ENCODE measurements at places on chromosomes 7 and 10. TPM values are rescaled to one million over a fixed set of nuclear protein-coding genes. Genes with fewer than 3 reads are reported as not detected.

GRCh38 chr10:34081948-34082347 lies 733.1 kb downstream of the PARD3 start:
- H3K36me3 ChIP-seq: no peaks in the 10 kb centered on the region
- no peak overlapping the region for H3K4me3 ChIP-seq
- no peaks in the 10 kb centered on the region for H3K27me3 ChIP-seq

DNA sequence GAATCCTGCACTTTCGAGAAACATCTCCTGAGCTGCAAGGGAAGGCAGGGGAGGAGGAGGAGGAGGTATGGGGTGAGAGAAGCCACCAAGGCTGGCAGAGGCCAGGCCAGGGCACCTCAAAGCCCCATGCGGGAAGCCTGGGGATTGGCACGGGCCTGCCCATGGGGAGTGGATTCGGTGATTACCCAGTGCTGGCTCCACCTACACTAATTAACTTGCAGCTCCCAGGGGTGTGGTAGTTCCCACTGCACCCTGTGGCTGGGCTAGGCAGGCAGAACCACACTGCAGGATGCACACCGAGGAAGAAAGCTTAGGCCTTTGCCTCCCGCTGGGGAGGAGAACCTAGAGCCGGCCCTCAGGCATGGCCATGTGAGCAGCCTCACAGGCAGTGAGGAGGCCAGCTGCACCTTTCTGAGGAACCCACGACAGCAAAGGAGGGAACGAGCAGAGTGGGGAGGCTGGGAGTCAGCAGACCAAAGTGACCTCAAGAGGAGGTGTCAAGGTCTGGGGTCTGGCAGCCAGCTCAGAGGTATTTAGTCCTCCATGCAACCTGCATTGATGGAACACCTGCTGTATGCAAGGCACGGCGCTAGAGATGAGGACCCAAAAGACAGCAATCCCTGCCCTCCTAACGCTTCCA lies 27.2 kb downstream of the GRID1 start:
- no peaks in the 10 kb centered on the region for H3K36me3 ChIP-seq
- H3K27me3 ChIP-seq: no peaks in the 10 kb centered on the region
- H3K4me3 ChIP-seq: no peak overlapping the region
- peaks cover 11% of the 10 kb centered on the region for H3K4me1 ChIP-seq

The TFPI2 gene
- total RNA-seq: 1.8 TPM

DNA sequence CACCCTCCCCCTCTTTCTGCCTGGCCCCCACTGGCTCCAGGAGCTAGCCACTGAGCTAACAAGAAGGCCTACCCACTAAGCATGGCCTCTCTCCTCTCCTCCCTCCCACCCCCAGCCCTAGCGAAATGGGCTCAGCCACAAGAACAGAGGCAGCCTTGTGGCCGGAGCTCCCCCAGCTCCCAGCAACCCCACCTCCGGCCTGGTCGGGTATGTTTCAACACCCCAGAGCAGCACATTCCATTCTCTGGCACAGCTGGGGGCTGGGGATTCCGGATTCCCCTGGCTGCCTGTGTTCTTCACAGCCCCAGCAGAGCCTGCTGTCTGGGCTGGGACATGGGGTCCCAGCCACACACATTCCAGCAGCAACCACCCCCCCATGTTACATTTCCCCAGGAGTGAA lies 9.0 kb downstream of the SFRP5 start:
- no peak overlapping the region for H3K4me3 ChIP-seq
- H3K36me3 ChIP-seq: peaks cover 48% of the 10 kb centered on the region
- H3K4me1 ChIP-seq: no peaks in the 10 kb centered on the region

- no peak overlapping the region for H3K4me3 ChIP-seq
- no peaks in the 10 kb centered on the region for H3K36me3 ChIP-seq
- DNase-seq: no peak
- peaks cover 8% of the 10 kb centered on the region for H3K4me1 ChIP-seq
- no peak overlapping the region for H3K27ac ChIP-seq
- H3K27me3 ChIP-seq: no peaks in the 10 kb centered on the region
Observed at GRCh38 chr7:24964191-24964590, 15.8 kb downstream of the OSBPL3 start.

DNA sequence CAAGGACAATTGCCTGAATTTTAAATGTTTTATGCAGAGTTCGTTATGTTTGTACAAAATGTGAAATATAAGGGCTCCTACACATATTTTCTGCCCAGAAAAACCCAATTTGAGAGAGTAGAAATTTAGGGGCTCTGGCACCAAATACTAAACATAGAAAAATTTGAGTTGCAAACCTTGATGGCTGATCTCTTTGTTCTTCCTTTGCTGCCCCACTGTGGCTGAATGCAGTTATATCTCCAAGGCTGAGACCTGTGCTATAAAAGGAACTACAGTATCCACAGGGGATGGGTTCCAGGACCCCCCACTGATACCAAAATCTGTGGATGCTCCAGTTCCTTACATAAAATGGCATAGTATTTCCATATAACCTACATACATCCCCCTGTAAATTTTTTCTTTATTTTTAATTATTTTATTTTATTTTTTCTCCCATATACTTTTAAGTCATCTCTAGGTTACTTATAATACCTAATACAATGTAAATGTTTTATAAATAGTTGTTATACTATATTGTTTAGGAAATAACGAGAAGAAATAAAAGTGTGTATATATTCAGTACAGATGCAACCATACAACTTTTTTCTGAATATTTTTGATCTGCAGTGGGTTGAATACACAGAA lies 22.5 kb downstream of the CFAP43 start:
- H3K27me3 ChIP-seq: no peaks in the 10 kb centered on the region
- DNase-seq: no peak
- H3K27ac ChIP-seq: no peak overlapping the region
- H3K4me1 ChIP-seq: no peaks in the 10 kb centered on the region
- no peaks in the 10 kb centered on the region for H3K36me3 ChIP-seq

The LAMB1 gene
- 100 TPM for total RNA-seq

- no peaks in the 10 kb centered on the region for H3K36me3 ChIP-seq
- DNase-seq: no peak
- no peak overlapping the region for H3K4me3 ChIP-seq
Observed at GRCh38 chr7:1690359-1690958, 20.4 kb downstream of the ELFN1 start.

The ZNF804B gene
- not detected for total RNA-seq

The H2BK1 gene
- total RNA-seq: not detected

- no peaks in the 10 kb centered on the region for H3K27me3 ChIP-seq
- no peaks in the 10 kb centered on the region for H3K36me3 ChIP-seq
- no peak for DNase-seq
- no peak overlapping the region for H3K27ac ChIP-seq
- H3K4me1 ChIP-seq: no peaks in the 10 kb centered on the region
Observed at GRCh38 chr7:138097064-138097741, 20.9 kb downstream of the AKR1D1 start.

DNA sequence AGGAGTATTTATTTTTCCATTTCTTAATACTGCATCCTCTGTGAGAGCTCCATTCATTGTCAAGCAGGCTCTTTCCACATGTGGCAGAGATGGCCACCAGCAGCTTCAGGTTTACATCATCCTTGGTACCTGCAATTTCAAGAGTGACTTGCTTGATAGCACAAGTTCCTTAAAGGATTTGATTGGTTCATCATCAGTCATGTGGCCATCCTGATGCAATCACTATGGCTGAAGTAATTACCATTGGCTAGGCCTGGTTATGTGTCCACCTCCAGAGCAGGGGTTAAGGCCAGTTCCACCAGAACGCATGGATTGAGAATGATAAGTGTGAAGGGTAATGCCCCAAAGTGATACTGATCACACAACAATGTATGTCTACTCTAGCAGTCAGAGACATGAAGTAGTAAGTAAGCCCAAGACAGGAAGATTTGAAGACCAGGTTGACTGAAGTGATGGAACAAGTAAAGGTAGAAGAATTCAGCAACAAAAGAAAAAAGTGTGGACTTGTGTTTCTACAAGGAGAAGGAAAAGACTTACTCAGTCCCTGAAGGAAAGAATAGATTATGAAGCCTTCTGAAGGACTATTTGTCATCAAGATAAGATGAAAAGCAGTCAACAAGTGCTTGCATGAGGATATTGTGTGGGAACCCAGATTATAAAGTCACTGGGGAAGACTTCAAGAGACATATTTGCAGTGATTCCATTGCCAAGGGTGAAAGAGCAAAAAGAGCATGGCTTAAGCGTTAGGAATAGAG lies 26.4 kb upstream of the PRKAR2B start:
- no peaks in the 10 kb centered on the region for H3K27me3 ChIP-seq
- no peak overlapping the region for H3K27ac ChIP-seq
- no peak for DNase-seq
- H3K4me1 ChIP-seq: no peaks in the 10 kb centered on the region

The SLC26A3 gene
- total RNA-seq: not detected

The LOXL4 gene
- total RNA-seq: 6.6 TPM

DNA sequence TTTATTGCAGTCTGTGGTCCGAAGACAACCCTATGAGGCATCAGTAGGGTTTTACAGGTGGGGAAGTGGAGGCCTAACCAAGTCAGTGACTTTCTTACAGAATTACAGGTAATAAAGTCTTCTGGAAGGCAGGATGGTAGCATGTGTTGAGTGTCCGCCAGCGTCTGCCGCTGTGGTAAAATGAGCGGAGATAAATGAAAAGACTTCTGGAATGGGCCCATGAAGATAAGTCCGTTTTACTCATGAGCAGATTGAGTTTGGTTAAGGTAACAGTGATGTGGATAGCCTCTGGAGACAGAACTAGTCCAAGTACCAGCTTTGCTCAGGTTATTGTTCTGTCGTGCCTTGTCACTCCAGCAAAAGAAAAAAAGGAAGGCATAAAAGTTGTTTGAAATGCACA lies 966 bp downstream of the FBH1 start:
- H3K4me1 ChIP-seq: peaks cover 32% of the 10 kb centered on the region
- H3K27ac ChIP-seq: peak overlapping the region; percentile 85
- peaks cover 2% of the 10 kb centered on the region for H3K36me3 ChIP-seq

GRCh38 chr7:150429699-150430098 lies 20.7 kb upstream of the GIMAP8 start:
- no peak for DNase-seq
- H3K4me1 ChIP-seq: peaks cover 8% of the 10 kb centered on the region
- H3K36me3 ChIP-seq: no peaks in the 10 kb centered on the region
- no peak overlapping the region for H3K4me3 ChIP-seq
- H3K27me3 ChIP-seq: no peaks in the 10 kb centered on the region

The PKD2L1 gene
- total RNA-seq: 1.5 TPM

- no peak for DNase-seq
- H3K27ac ChIP-seq: no peak overlapping the region
- H3K4me3 ChIP-seq: no peak overlapping the region
- H3K27me3 ChIP-seq: no peaks in the 10 kb centered on the region
- H3K36me3 ChIP-seq: no peaks in the 10 kb centered on the region
Observed at GRCh38 chr7:135756191-135756590, 7.6 kb upstream of the FAM180A start.

GRCh38 chr10:773562-774161 lies 84.2 kb upstream of the DIP2C start:
- DNase-seq: peak; percentile 26
- no peaks in the 10 kb centered on the region for H3K4me1 ChIP-seq
- H3K4me3 ChIP-seq: no peak overlapping the region
- no peaks in the 10 kb centered on the region for H3K36me3 ChIP-seq

The ODAD2 gene
- total RNA-seq: 0.43 TPM

DNA sequence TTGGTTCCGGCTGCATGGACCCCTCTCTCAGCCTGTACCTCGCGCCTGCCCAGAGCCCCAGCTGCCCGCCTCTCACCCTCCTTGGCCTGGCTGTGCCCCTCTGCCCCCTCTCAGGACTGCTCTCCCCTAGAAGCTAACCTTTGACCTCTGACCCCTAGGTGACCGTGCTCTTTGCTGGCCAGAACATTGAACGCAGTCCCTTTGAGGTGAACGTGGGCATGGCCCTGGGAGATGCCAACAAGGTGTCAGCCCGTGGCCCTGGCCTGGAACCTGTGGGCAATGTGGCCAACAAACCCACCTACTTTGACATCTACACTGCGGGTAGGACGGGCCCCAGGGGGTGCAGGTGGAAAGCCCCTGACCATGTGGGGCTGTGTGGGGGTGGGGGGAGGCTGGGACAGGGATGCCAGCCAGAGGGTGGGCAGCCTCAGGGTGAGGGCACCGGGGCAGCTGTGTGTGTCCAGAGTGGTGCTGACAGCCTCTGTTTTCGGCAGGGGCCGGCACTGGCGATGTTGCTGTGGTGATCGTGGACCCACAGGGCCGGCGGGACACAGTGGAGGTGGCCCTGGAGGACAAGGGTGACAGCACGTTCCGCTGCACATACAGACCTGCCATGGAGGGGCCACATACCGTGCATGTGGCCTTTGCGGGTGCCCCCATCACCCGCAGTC lies 8.0 kb downstream of the FLNC start:
- no peaks in the 10 kb centered on the region for H3K4me1 ChIP-seq
- no peak overlapping the region for H3K4me3 ChIP-seq
- no peak for DNase-seq

The NPSR1 gene
- not detected for total RNA-seq

- H3K4me3 ChIP-seq: peak overlapping the region; percentile 39
- peaks cover 22% of the 10 kb centered on the region for H3K36me3 ChIP-seq
- H3K27me3 ChIP-seq: no peaks in the 10 kb centered on the region
- no peak overlapping the region for H3K27ac ChIP-seq
- no peak for DNase-seq
Observed at GRCh38 chr10:5449823-5450222, 37.5 kb downstream of the NET1 start.

- H3K27ac ChIP-seq: peak overlapping the region; percentile 89
- no peaks in the 10 kb centered on the region for H3K27me3 ChIP-seq
- no peaks in the 10 kb centered on the region for H3K36me3 ChIP-seq
- peaks cover 10% of the 10 kb centered on the region for H3K4me1 ChIP-seq
- DNase-seq: no peak
- peak overlapping the region; percentile 74 for H3K4me3 ChIP-seq
Observed at GRCh38 chr10:93701866-93702209, 554 bp downstream of the FRA10AC1 start.

The DRGX gene
- total RNA-seq: not detected

GRCh38 chr10:29407280-29407858 lies 118.5 kb downstream of the LYZL1 start:
- H3K4me1 ChIP-seq: peaks cover 11% of the 10 kb centered on the region
- no peak overlapping the region for H3K4me3 ChIP-seq
- no peaks in the 10 kb centered on the region for H3K27me3 ChIP-seq
- H3K36me3 ChIP-seq: no peaks in the 10 kb centered on the region
- H3K27ac ChIP-seq: no peak overlapping the region

DNA sequence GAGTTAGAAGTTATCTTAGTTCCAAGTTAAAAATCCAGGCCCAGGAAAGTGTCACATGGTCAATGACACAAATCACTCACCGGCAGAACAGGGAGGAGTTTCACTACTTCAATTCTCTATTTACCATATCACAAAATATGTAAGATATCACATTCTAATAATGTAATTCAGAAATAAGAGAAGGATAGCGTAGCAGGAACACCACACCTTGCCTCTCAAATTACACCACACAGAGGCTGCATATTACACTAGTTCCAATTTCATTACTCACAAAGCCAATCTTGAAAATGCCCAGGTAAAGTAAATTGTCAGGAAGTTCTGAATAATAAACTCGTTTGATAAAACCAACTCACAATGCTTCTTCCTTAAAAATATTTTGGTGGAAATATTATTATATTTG lies 169.2 kb downstream of the CTTNBP2 start:
- H3K27ac ChIP-seq: no peak overlapping the region
- H3K27me3 ChIP-seq: no peaks in the 10 kb centered on the region

DNA sequence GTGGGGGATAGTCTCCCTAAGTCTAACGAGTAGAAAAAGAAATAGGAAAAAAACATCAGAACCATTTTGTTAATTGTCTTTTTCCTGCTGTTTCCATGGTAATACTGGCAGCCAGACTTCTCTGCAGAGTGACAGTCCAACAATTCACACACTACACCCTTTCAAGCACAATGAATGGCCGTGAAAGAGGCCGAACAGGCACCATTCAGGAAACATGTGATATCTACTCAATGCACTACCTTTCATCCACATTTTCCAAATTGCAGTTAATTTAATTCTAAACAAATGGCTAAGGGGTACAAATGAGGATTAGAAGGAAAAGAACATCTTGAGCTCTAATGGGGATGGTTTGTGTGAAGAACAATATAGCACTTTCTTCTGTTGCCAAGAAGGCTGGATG lies 358.5 kb upstream of the ANKRD30A start:
- no peaks in the 10 kb centered on the region for H3K4me1 ChIP-seq
- no peak overlapping the region for H3K27ac ChIP-seq
- DNase-seq: no peak
- no peak overlapping the region for H3K4me3 ChIP-seq
- no peaks in the 10 kb centered on the region for H3K27me3 ChIP-seq

Data from upper lobe of left lung (tissue), 6 donors.